NCI-H1105 treated with DMSO at 0.1 percent for 48 hours (cell line): ENCODE measurements at places on chromosomes 11 and 22.

DNA sequence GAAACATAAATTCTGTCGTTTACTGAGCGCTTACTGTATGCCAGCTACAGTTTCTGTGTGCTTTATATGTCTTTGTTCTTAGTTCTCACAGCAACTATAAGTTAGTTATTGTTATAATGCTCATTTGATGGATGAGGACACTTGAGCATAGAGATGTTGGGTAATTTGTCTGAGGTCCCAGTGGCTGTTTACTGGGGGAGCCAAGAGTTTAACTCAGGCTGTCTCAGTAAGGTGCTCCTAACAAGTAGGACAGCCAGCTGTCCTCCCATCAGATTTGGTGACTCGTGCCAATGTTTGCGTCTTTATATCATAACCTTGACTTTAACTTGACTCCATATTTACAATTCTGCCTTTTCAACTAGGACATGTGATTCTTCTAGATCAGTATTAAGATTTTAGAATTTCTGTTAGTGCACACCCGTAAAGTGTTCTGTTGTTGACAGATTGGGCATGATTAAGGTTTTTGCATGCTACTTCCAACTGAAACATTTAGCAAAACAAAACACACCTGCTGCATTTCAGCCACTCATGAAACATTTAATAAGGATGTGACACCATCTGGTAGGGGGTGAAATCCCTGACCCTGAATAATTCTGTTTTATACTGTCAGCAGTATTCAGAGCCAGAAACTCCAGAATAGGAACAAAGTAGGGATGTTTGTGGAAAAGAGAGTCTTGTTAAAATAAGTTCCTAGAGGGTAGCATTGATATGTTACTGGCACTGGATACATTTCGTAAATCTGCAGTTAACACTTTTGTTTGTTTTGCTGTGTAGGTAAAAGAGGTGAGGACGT, 1.9 kb downstream of the REXO2 start:
- DNase-seq: peak; percentile 87

DNA sequence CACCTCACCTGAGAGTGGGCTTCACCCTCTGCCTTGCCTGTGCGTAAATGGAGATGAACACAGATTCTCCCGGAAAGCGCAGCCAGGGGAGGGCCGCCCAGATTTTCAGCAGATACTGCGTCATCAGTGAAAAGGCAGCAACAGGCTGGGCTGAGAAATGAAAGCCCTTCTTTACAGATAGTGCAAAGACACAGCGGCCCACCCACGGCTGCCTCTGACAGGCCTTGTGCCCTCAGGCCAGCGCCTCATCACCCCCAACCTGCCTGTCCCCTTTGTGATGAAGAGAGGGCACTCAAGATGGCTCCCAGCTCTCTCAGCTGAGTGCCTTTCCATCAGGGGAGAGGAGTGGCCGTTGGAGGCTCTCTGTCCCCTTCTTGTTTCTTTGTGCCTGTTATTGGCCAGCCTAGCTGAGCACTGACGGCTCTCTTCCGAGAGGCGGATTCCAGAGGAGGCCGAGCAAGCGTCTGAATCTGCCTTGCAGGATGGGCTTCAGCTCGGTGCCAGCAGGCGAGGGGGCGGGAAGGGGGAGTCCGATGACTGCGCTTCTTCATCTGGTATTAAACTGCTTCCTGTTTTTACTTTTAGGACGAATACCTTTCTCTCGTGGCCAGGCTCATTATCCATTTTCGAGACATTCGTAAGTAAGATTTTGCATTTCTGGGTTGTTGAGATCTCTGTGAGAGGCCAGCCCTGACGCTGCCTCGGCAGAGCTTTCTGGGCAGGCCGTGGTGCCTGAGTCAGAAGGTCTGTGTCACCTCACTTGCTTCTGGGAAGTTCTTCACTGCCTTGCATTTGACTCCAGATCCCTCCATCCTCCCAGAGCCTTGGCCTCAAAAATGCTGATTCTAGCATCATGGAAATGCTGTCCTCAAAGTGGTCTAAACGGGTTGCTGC, 43.7 kb downstream of the MED15 start:
- DNase-seq: no peak

DNA sequence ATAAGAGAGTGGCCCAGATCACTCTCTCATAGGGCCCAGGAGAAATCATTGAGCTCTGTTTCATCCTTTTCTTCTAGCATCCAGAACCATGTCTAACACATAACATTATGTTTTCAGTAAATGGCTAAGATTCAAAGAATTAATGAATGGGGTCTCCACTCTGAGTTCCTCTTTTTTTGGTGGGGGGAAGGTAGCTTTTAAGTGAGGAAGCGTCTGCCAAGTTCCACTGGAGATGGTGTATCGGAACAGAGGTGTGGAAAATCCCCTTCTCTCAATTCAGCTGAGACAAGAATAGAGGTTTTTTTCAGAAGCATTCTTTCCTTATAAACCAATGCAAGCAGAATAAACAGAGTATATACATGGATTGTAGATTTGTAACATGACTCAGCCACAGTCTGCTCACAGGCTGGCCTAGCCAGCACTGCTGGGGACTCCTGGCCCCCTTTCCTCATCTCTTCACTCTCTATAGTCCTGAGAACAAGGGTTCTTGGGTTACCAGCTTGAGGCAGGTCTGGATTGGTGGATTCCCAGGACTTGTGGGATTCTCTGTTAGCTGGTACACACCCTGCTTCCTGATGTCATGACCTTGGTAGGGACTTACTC, 97.2 kb downstream of the TRAF6 start:
- no peak for DNase-seq

DNA sequence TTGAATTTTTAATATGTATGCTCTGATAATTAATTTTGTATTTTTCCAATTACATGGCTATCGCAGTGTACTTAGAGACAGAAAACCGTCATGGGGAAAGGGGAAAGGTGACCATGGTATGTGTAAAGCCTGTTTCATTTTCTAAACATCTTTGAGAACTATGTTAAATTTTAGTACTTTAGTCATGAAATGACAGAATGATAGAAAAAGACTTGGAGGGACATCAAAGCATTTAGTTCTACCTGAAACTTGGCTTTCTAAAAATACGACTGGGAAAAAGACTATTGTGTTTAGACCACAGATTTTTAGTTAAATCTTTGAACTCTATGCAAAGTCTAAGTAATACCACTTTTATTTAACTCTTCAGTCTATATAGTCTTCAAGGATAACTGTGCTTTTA, 54.1 kb downstream of the MAML2 start:
- no peak for DNase-seq

DNA sequence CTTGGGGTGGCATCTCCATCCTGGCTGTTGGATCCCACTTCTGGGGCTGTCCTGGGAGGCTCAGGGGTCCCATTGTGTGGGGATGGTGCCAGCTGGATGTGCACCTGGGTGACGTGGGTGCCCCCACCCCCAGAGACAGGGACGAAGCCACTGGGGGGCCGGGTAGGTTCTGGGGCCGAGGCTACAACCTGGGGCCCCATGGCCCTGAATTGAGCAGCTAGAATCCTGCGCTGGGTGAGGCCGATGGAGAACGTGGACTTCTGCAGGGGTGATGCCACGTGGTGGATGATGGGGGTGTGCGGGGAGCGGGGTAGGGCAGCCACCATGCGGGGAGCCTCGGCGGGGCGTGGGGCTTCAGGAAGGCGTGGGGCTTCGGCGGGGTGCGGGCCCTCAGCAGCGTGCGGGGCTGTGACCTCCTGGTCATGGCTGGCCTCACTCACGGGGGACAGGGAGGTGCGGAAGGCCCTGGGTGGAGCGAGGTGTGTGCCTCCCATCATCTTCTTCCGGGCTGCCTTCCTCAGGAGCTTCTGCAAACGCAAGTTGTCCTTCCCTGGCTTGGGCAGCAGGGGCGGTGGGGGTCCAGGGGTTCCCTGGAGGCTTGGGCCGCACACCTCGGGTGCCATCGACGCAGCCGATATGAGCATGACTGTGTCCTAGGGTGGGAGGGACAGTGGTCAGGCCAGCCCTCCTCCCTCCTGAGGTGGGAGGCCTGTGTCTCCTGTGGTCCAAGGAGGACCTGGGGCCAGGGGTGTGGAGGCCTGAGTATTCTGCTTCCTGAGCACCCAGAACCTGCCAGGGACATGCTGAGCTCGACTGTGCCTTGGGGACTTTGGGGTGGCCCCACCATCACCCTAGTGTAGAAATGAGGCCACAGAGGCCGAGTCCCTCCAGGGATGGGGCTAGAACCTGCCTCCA, 1.5 kb downstream of the PRR33 start:
- no peak for DNase-seq

GRCh38 chr11:48036466-48036865, 56.1 kb downstream of the PTPRJ start:
- no peak for DNase-seq

DNA sequence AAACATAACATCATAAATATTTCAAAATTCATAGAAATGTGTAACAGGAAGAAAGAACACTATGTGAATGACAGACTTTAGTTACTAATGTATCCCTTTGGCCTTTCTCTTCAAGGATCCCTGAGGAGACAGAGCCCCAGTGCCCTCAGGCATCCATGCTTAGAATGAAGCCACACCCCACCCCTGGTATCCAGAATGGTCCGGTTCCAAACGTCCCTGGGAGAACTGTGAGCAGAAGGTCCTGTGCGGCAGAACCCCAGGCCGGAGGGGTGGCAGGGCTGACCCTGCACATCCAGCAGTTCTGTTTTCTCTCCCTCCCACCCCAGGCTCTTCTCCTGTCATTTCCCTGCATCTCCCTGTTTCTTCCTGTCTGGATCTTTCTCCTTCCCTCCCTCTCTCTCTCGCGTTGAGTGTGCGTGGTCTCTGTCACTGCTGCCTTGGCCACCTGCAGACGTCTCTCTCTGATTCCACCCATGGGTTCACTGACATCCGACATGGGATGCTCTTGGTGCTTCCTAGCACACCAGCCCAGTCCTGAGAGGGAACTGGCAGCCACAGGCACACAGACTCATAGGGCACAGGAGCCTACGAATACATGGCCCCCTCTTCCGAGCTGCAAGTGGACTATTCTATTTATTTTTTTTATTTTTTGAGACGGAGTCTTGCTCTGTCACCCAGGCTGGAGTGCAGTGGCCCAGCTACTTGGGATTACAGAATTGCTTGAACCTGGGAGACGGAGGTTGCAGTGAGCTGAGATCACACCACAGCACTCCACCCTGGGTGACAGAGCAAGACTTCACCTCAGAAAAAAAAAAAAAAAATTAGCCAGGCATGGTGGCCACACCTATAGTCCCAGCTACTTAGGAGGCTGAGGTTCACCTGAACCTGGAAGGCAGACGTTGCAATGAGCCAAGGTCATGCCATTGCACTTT, 5.7 kb downstream of the RFPL1 start:
- no peak for DNase-seq

DNA sequence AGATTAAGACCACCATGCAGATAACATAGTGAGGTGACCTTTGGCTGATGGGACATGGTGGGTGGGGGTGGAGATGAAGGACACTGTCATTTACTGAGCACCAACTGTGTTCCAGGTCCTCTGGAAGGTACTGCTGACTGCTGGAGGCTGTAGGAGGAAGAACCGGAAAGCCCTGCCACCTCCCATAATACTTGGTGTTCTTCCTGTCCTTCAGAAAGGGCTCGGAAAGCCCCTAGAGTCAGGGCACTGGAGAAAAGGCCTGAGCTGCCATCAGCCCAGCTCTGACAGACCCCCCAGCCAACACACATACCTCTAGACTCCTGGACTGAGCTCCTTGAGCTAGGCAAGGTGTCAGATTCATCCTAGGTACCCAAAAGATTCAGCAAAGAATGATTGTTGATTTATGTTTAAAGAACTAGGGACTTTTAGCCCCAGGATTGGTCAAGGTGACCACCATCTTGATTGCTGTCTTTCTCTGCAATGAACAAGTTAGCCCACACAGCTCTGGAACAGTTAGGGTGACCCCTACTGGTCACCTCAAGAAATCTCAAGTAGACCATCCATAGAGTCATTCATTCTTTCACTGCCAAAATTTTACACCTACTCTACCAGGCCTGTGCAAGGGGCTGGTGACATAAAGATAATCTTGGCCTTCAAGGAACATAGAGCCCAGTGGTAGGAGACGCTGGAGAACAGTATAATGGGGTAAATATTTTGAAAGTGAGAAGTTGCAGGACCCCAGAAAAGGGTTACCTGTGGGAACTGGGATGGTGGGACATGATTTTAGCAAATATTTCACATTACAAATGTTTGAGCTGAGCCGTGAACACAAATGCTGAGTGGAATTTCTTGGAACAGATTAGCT, 39.4 kb downstream of the IRAG1 start:
- DNase-seq: peak; percentile 52

GRCh38 chr11:79066456-79067351, 374.1 kb downstream of the TENM4 start:
- no peak for DNase-seq

DNA sequence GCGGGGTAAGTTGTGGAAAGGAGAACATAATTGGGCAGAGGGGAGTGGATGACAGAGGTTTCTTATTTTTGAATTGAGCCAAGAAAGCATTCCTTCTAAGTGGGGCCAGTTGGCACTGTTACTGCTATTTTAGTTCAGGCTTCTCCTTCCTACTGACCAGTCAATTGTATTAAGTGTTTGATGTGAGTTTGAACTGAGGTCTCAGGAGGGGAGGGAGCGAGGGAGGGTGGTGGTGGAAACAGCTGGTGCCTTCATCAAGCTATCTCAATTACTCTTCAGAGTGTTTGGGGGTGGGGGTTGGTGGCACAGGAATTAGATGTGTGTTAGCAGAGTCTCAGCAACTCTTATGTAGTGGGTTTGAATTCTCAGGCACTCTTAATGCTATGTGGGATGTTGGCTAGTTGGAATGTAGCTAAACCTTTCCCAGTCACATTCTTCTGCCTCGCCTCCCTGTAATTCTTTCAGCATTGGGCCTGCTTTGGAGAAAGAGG, 14.5 kb downstream of the CTNND1 start:
- DNase-seq: no peak

- DNase-seq: no peak
Measured at GRCh38 chr22:25110596-25110845, 89.1 kb upstream of the CRYBB3 start.

DNA sequence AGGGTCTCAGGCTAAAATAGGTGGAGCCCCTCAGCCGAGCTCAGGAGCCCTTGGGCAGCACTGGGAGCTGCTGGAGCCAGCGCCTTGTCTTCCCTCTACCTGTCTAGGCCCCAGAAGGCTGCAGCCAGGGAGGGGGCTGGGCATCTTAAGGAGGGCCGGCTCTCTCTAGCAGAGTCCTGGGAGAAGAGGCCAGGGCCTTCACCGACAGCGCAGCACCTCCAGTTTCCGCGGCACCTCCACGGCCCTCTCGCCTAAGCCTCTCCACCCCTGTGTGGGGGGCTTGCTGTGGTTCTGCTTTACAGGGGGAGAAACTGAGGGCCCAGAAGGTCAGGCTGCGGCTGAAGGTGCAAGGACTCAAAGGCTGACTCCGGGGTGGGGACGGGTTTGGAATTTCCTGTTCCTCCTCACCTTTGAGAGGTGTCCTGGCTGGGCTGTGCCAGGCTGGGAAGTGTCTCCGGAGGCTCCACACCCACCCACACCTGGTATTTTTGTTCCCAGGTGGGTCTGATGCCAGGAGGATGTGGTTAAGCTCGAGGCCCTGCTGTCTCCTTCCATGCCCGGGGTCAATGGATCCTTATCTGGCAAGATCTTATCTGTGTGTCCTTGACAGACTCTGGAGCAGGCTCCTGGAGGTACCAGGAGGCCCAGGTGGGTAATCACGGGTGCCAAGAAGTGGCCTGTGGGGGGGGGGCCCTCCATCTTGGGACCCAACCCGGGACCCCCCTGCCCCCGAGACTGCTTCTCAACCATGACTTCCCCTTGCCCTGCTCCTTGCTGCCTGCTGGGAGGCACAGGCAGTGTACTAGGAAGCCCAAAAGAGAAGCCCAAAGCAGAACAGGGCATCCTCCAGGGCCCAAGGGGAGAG, 95.3 kb upstream of the FGF3 start:
- DNase-seq: no peak
